ENCODE measurements at places on chromosomes 5 and 9.

DNA sequence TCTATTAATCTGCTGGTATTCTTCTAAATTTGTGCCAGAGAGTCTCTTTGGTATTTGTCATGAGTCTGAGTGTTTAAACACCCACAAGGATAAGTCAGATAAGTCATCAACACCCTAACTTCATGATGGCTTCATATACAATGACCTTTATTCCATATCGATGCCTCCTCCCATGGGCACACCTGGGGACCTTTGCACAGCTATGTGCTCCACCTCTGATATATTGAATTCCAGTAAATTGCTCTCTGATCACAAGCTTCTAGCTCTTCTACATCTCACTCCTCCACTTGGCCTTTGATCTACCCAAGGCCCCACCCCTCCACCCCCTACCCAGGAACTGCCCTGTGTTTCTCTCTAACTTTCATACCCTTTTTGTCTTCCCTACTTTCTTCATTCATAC lies 102.7 kb upstream of the MIER3 start:
- H3K27me3 ChIP-seq: no peaks in the 10 kb centered on the region
- H3K36me3 ChIP-seq: no peaks in the 10 kb centered on the region

- no peak within 1 kb of the TSS for H3K4me3 ChIP-seq
- H3K36me3 ChIP-seq: no peaks in the 10 kb centered on the region
- H3K27ac ChIP-seq: no peak within 1 kb of the TSS
- no peaks in the 10 kb centered on the region for H3K27me3 ChIP-seq
- DNase-seq: no peak
Measured at GRCh38 chr9:5231212-5231611, at the start of gene INSL4. INSL4 (plus strand) TSS chr9:5231419; CDS start chr9:5231524, 105 bp downstream.

DNA sequence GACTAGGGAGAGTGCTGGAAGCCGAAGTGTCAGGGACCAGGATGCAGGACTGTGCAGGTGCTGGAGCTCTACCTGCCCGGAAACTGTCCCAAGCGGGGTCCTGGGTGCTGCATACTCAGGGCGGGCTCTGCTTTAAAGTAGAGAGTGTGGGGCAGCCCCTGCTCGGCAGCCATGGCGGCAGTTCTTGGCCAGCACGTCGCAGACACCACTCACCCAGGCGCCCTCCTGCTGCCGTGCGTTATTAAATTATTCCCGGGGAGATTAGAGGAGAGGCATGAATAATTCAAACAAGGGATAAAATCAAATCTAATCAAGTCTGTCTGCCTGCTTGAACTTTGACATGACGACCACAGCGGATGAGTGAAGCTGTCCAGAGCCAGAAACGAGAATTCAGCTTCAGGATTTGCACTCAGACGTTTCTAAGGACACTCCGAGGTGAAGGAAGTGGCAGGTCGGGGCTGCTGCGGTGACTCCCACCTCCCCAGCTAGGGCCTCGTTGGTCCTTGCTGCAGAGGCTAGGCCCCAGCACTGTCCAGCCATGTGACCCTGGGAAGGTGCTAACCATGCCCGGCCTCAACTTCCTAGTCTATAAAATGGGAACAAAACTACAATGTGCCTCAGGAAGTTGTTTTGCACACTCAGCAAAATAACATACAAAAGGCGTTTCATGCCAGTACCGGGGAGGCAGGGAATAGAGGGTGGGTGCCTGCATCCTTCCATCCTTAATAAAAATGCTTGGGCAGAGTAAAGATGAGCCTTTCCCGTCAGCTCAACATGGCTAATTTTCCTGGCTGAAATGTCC lies 91.3 kb upstream of the ADAMTS2 start:
- DNase-seq: no peak
- H3K36me3 ChIP-seq: no peaks in the 10 kb centered on the region
- no peaks in the 10 kb centered on the region for H3K4me1 ChIP-seq

- H3K27me3 ChIP-seq: no peaks in the 10 kb centered on the region
- no peak for DNase-seq
- H3K4me1 ChIP-seq: no peaks in the 10 kb centered on the region
- H3K27ac ChIP-seq: no peak overlapping the region
- no peak overlapping the region for H3K4me3 ChIP-seq
Measured at GRCh38 chr9:38682713-38683112, 37.2 kb downstream of the FAM240B start.
